HS-27A (cell line): ENCODE measurements at places on chromosomes 5 and 9.
A peak's percentile ranks its signal among the peaks of the same experiment; 100 is the strongest.

- no peak for DNase-seq
Observed at GRCh38 chr5:166671811-166672210, 1619.6 kb upstream of the WWC1 start.

DNA sequence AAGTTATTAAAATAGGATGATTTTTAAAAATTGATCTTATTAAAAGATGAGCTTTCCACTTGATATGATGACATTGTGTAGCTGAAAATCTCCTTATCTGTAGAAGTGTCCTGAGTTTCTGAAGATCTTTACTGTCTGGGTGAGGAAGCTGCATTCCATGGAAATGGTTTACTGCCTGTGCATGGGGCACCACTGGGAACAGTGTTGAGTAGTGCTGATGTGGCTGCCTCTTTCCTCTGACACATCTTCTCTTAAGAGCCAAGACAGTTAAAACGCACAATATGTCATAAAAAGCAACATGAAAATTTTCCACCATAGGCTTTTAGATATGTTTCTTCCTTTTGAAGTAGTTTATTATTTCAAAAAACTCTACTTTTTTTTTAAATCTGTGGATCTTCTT lies 24.6 kb downstream of the SECISBP2 start:
- DNase-seq, result no peak

- DNase-seq, result no peak
Observed at GRCh38 chr5:67154556-67155206, 41.9 kb downstream of the CD180 start.

DNA sequence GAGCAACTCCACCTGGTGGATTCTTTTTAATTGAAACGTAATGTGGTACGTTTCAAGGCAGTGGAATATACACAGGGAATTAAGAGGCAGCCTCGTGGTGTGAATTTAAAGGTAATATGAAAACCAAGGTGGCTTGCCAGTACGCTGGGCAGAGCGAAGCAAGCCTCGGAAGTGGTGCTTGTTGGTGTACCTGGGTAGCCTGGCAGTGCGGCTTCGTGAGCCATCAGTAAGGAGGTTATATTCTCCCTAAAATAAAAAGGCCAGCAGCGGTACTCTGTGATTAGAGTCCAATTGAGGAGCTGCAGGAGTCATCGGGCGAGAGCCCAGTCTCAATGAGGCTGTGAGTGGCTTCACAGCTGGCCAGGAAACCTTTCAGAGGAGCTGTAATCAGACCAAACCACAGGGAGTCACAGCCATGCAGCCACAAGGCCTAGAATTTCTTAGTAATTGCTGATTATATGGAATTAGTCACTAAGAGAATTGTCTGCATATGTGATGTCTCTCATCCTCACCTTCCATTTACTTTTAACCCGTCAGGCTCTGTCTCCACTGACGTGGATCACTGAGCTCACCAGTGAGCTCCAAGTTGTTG lies 57.7 kb downstream of the DCP2 start:
- no peak for DNase-seq

DNA sequence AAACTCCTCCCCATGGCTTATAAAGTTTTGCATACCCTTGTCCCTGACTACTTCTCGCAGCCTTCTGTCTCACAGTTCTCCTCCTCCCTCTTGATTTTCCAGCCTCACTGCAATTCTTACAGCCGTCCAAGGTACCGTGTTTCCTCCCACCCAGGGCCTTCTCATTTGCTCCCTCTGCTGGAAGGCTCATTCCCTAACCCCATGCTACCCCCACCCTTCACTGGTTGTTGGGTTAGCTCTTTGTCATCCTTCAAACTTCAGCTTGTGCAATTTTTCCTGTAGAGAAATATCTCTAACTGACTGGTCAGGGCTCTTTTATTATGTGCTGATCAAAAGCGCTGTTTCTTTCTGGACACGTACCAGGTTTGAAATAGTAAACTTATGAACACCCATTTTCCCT lies 329.2 kb downstream of the EBF1 start:
- DNase-seq, result no peak

- DNase-seq, result peak; percentile 62
Observed at GRCh38 chr5:54360089-54360488, 49.7 kb upstream of the ARL15 start.

- DNase-seq, result no peak
Observed at GRCh38 chr5:144191998-144192397, 21.3 kb downstream of the KCTD16 start.

GRCh38 chr9:132985489-132985888 lies 7.0 kb downstream of the GFI1B start:
- DNase-seq, result no peak

DNA sequence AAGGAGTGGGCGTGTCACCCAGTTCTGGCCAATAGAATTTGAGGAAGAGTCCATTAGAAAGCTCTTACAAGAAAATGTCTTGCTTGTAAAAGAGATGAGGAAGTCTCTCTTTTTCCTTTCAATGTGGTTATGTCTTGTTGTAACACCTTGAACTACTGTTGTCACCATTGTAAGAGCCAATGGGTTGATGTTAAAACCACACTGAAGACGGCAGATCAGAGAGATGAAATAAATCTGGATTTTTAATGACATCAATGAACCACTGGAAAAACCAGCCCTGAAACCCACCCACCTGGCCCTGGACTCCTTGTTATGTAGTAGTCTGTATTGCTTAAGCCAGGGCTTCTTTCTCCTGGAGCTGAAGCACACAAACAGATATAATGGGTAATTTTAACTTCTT lies 83.8 kb upstream of the ERCC6L2 start:
- DNase-seq, result no peak

DNA sequence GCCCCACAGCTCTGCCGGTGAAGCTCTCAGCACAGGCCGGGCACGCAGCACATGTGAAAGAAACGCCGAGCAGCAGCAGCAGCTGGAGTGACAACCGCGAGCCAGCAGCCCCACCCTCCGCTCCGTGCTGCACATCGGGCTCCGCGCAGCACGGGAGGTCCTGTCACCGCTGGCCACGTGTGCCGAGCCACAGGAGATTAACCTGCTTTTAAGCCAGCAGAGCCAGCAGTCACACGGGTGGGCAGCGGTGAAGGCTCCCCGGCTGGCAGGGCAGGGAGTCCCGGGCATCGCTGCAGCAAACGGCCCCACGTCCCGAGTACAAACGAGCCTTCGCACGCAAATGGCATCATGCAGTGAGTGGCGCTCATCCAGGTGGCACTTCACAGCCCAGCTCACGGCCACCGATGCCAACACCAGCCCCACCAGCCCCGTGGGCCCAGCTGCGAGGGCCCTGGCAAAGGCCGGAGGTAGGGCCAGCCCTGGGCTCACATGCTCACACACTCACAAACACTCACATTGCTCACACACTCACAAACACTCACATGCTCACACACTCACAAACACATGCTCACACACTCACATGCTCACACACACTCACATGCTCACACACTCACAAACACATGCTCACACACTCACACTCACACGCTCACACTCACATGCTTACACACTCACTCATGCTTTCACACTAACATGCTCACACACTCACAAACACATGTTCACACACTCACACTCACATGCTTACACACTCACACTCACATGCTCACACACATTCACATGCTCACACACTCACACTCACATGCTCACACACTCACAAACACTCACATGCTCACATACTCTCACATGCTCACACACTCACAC lies 11.1 kb downstream of the CCDC187 start:
- no peak for DNase-seq

DNA sequence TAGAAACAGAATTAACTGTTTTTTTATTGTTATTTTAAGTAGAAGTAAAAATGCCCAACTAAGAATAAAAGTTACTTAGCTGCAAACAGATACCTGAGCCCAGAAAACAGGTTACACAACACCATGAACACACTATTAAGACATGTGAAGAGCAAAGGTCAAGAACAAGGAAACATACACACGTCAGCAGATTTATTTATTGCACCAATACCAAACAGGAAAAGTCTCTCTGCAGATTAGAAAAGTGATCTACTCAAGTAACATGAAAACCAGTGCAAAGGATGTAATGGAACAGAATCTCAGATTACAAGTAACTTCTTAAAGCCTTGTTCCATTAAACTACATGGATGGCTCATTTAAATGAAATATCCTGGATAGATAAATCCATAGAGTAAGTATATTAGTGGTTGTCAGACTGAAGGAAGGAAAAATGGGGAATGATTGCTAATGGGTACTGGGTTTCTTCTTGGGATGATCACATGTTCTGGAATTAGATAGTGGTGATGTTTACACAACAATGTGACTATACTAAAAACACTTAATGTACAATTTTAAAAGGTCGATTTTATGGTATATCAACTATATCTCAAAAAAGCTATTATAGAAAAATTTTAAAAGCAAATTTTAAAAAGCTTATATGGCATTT lies 6.1 kb downstream of the SAR1B start:
- DNase-seq, result no peak

- no peak for DNase-seq
Observed at GRCh38 chr5:55146080-55146479, 13.9 kb upstream of the GPX8 start.

DNA sequence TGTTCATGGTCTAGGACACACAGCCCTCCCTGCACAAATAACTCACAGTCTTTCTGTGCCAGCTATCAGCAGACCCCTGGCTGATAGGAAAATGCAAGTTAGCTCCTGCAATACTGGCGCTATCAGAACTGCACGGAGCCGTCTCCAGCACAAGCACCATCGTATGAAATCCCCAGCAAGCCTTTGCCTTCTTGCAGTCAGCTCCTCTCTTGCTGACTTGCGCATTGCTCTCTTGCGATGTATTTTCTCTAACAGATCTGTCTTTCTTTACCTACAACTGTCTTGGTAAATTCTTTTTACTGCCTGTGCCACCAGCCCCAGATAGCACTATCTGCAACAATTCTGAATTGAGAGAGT lies 25.1 kb upstream of the UGCG start:
- DNase-seq, result no peak

DNA sequence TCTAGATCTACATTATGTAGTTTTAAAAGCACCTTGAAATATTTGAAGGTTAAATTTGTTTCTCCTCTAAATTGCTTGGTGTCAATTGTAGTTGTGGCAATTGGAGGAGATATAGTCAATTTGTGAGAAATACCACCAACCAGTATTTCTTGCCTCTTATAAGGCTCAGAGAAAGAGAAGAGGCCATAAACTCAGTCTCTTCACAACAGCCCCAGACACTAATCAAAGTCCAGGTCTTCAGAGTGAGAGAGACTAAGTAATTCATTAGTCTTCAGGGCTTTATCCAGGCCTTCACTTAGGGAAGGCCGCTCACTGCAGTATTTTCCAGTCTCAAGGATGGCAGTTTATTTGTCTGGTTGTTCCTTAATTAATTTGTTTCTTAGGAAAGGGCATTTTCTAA lies 168.0 kb upstream of the RGMB start:
- no peak for DNase-seq

- DNase-seq, result no peak
Observed at GRCh38 chr9:68495247-68495646, 45.4 kb downstream of the TMEM252 start.

DNA sequence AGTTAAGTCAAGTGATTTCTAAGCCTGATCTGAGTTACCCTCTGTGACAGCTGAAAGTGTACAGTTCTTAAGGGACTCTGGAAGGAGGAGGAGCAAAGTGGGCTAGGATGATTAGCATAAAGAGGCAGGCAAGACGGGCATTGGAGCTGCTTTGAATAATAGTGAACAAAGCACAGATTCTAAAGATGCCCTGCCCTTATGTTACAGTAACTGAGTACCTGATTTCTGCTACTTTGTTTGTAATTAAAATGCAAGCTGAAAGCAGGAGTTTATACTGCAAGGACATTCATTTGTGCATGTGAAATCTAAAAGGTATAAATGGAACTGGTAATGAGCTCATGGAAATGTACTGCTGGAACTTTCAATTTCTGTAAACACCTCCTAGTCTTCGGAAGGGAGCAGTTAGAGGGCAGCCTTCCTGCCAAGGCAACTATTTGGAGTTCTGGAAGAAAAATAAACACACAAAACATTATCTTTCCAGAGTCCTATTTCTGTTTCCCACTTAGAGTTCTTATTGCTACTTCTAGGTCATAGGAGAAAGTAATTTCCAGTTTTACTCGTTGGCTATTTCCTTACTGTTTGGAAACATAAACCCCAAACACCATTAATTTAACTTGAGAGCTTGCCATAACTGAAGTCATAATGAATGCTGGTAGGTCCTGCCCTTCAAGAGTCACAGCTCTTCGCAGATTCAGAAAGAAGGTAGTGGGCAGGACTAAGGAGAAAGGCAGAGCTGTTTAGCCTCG lies at the start of gene RANBP3L:
RANBP3L (minus strand) TSS at position 45 of the 746 bp plus-strand sequence. CDS start 486 bp downstream, outside the sequence.
- no peak for DNase-seq

GRCh38 chr5:16883176-16883575 lies 52.9 kb downstream of the MYO10 start:
- no peak for DNase-seq
